Tongue (tissue), 3 donors: ENCODE measurements at places on chromosomes 12 and 14.
A peak's percentile ranks its signal among the peaks of the same experiment; 100 is the strongest.

- peak; percentile 60 for DNase-seq
These were observed 41.6 kb downstream of the RHOJ start for GRCh38 chr14:63245893-63246292.

DNA sequence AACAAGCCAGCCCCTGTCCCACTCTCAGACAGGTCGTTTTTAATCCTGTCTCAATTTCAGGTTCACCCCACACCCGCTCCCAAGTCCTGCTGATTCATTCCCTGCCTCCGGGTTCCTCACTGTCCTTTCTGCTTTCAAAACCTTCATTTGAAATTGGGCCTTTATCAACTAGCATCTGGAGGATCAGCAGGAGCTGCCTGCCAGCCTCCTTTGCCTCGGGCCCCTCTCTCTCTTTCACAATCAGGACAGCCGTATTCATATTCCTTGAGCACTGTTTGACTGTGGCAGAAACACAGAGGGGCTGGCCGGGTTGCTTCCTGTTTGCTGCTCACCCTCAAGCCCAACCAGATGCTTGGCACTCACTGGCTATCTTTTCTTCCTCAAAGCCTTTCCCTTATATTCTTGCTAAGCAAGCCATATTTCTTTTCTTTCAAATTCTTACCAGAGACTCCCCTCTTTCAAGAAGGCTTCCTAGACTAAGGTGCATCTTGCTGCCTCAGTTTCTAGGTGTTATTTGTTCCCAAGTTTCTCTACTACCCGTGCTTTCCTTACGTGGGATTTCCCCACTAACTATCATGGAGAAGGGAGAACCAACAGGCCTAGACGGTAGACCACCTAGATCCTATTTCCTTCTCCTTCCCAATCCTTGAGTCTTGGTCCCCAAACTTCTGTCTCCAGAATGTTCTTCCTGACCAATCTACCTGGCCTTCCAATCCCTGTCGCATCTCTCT is 3.0 kb downstream of the GALNT6 start:
- no peak for DNase-seq

DNA sequence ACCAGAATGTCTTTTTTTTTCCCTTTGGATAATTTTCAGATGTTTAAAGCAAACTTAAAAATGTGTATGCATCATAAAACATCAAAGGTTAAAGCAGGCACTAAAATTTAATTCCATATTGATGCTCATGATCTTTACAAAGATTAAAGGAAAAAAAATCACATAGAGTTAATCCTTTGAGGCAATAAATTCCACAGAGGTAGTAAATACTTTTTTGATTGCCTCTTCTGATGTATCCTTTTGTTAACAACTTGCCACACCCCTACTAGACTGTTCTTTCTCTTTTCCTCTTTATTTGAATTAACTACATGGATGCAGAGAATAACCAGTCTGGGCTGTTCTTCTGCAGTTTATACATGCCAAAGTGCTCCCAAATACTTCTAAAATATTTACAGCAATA is 45.2 kb upstream of the KCNJ8 start:
- DNase-seq: peak; percentile 23

- DNase-seq: no peak
These were observed 163.1 kb downstream of the CACNA1C start for GRCh38 chr12:2215709-2216560.

DNA sequence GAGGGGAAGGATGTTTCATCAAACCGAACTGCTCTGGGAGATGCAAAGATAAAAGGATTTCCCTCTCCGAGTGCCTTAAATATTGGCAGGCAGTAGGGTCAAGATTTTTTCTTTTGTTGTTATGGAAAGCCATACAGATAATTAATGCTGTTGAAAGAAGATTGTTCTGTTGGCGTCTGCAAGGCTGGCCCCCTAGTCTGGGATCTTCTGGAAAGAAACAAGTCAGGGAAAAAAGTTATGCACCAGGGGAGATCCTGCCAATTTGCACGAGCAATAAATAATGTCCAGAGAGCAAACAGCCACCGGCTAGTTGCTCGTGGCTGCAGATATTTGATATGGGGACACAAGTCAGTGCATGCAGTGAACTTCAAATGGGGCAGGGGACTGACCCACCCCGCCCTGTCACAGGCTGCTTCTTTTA is 202.1 kb upstream of the MYL2 start:
- no peak for DNase-seq

DNA sequence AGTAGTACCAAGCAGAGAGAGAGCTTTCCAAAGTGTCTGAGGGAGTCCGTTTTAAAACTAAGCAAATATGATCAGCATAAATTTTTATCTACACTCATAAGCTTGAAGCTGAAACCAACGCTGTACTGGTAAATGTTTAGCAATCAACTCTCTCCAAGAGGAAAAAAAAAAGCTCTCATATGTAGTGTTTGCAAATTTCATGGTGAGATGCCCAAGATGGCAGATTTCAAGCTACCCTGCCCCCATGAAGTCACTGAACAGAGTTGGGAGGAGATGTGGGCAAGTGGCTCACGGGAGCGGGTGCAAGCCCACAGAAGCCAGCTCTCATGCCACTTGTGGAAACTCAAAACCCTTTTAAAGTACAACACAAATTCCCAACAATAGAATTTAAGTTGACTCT is 475.8 kb downstream of the BCAT1 start:
- DNase-seq: no peak

GRCh38 chr12:67789266-67789665 is 140.7 kb downstream of the DYRK2 start:
- DNase-seq: no peak

- no peak for DNase-seq
These were observed 38.7 kb downstream of the ISCA2 start for GRCh38 chr14:74532246-74532645.

DNA sequence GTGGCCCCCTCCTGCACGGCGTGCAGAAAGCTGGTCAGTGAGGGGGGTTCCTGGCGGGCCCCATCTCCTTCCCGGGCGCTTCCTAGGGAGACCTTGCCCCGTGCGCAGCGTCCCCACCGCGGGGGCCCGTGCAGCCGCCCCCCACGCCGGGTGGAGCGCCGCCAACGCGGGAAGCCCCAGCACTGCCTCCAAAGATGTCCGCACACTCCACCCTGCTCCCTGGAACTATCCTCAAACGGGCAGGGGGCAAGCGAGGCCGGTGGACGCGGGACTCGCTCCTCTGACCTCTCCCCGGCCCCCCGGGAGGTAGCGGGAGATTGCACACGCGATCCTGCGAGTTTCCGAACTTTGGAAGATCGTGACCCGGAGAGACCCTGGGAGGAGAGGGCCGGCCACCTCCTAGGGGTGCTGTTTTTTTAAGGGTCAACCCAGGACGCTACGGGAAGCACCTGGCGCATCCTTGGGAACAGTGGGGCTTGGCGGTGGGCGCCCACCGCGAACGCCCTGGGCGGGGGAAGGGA is 1.5 kb upstream of the FZD10 start:
- no peak for DNase-seq
